ENCODE measurements at places on chromosomes 6 and 20. TPM values are rescaled to one million over a fixed set of nuclear protein-coding genes. Genes with fewer than 3 reads are reported as not detected.

WRNIP1 gene
- 21.7 TPM for total RNA-seq

GRCh38 chr6:7446619-7447325 is 57.2 kb downstream of the RIOK1 start:
- no peak for DNase-seq

DNA sequence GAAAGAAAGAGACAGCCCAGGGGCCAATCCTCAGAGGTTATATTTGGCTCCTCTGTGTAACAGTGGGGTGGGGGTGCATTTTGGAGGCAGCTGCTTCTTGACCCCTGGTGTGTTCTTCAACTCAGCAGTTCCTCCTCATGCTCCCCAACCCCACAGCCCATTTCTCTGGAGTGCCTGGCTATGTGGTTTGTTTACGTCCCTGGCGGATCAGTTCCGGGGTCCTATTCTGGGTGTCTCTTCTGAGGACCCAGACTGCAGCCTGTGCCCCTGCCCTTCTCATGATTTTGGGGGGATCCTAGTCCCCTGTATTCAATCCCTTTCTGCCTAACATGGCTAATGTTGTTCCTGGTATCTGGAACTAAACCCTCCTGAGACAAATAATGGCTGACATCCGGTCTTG is 70.5 kb upstream of the SULF2 start:
- no peak for DNase-seq

DNA sequence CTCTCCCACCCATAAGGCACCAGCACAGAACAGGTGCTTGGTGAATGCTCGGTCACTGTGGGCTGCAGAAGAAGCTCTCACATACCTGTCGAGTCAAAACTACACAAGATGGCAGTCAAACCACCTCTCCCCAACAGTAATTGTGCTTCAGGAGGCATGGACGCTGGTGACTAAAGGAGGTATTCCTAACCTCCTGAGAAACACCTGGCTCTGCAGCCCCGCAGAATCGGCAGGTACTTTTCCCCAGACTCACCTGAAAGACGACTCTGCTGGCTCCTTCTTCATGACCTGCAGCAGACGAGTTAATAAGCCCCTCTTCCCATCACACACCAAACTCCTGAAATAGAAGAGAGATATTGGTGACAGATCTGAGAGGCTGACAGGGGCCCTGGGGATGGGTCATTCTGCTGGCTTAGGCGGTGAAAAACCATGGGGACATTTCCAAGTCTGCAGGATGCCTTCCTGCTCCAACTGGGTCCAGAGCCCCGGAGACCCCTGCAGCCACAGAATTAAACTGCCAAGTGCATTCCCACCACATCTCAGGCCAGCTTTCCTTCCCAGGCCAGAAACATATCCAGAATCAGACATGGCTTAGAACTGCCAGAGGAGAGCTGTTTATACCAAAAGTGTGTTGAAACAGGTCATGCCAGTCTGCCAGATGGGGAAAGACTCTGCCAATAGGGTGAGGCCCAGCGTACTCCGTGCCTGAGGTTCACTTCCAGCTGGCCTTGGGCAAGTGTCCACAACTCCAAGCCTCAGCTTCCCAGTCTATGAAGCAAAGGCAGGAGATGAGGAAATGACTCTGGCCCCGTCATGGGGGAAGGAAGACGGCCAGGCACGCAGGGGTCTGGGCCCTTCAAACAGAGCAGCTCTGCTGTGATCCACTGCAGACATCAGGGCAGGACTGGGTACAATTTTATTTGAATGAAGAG is 53.0 kb downstream of the MYH7B start:
- DNase-seq: peak; percentile 2

TREML1 gene
- total RNA-seq: not detected

MUCL3 gene
- total RNA-seq: not detected

CLVS2 gene
- total RNA-seq: not detected

- DNase-seq: no peak
Observed at GRCh38 chr20:50272030-50272723, 81.5 kb downstream of the CEBPB start.

HDGFL1 gene
- not detected for total RNA-seq

PRKN gene
- total RNA-seq: 0.72 TPM

OR12D3 gene
- not detected for total RNA-seq

DNA sequence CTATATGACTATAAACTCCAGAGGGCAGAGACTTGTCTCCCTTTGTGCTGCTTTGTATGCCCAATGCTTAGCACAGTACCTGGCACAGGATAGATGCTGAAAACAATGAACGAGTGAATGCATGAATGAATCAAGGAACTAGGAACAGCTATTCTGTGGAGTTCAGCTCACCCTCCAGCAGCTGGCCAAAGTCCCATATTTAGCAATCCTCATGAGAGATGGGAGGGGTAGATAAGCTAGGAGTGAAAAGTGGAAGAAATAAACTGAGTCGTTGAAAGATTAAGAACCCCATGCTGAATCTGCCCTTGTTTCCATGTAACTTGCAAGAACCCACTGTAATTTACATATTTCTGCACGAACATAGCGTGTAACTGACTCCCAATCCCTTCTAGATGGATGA is 106.5 kb downstream of the MAFB start:
- DNase-seq: no peak

DNA sequence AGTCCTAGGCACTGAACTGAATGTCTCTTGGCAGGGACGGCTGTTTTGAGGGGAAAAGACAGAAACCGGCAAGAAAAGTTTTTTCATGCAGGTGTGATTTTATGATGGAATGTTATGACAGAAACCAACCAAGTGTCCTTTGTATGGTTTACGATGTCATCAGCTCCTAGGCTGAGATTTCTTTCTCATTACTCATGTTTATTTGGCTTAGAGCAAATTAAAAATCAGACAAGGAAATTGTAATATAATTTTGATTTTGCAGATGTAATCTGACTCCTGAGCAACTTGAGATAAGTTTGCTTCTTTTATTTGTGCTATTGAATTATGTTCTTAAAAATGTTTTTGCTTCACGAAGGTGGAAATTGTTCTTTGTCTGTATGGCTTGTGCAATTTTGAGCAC is 58.8 kb upstream of the MAP3K7 start:
- DNase-seq: no peak

SIRPB1 gene
- 2.0 TPM for total RNA-seq

GPLD1 gene
- total RNA-seq: 0.74 TPM

GRCh38 chr6:110852773-110853172 is 21.8 kb upstream of the AMD1 start:
- DNase-seq: no peak

DNA sequence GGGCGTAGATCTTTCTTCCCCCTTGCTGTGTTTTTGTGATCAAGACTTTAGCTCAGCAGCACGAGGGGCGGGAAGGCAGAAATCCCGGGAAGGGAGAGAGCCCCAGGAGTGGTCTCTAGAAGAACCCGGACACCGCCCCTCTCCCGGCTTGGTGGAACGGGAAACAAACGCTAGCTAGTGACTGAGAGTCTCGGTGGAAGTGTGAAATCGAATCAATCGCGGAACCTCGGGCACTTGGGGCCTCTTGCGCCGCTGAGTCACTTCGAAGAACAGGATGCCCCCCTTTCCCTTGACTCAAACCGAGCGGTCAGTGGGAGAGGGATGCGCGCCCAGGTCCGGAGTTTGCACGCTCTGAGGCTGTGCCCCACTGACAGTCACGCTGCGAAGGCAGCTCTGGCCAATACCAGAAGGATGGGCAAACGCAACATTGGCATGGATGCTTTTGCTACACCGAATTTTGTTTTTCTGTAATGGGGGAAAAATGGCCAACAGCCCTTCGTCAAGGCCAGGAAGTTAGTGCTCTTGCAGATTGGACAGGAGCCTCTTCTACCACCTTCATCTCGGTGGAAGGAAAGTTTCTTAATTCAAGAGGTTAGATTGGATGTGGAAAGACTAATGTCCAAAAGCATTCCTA is 1.6 kb upstream of the OLIG3 start:
- no peak for DNase-seq

- DNase-seq: no peak
Observed at GRCh38 chr20:33926425-33926824, 67.3 kb upstream of the RALY start.

- no peak for DNase-seq
Observed at GRCh38 chr6:165959627-165960026, 208.0 kb downstream of the TBXT start.

PRSS35 gene
- total RNA-seq: not detected

- DNase-seq: peak; percentile 24
Observed at GRCh38 chr6:52160472-52161104, 25.6 kb upstream of the IL17A start.

C6orf58 gene
- not detected for total RNA-seq

SAPCD1 gene
- 10.5 TPM for total RNA-seq

DNA sequence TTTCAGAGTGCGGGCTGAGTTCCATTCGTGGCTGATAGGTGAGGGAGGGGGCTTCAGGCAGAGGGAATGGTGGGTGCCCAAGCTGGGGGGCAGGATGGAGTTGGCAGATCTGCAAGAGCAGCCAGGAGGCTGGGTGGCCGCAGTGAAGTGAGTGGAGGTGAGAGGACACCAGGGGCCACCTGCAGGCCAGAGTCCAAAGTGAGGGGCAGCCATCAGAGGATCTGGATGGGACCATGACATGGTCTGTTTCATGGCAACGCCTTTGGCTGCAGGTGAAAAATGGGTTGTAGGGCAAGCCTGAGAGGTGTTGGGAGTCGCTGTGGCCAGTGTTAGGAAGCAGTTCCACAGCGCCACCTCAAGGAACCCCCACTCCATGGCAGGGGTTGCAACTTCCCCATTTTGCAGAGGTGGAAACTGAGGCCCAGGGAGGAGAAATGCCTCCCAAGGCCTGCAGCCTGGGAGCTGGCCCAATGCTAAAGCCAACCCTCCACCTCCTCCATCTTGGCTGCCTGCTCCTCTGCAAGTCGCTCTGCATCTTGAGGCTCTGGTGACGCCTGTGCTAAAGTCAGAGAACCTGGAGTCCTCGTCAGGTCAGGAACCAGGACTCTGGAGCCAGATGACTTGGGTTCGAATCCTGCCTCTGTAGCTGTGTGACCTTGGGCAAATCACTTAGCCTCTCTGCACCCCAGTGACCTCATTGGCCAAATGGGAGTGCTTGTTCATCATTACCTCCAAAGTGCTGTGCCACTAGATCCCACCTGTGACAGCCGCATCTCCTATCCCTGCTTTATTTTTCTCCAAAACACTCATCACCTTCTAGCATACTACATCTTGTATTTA is 153.8 kb downstream of the CEBPB start:
- DNase-seq: peak; percentile 44

FNDC1 gene
- not detected for total RNA-seq

DNA sequence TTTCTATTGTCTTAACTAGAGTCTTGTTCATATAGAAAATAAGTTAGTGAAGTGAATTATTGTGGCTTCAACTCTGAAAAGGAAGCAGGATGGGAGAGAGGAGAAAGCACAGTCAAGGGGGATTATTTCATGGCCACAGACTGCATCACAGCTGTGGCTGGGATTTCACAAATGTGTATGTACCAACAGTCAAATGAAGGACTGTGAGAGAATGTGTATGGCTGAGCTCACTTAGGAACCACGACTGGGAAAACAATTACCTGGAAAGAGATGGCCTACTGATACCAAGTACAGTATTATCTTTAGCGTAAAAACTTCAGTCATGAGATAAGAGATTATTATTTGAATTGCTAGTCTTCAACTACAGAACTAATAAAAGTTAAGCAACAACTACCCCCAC is 54.9 kb downstream of the SESN1 start:
- DNase-seq: no peak

DNA sequence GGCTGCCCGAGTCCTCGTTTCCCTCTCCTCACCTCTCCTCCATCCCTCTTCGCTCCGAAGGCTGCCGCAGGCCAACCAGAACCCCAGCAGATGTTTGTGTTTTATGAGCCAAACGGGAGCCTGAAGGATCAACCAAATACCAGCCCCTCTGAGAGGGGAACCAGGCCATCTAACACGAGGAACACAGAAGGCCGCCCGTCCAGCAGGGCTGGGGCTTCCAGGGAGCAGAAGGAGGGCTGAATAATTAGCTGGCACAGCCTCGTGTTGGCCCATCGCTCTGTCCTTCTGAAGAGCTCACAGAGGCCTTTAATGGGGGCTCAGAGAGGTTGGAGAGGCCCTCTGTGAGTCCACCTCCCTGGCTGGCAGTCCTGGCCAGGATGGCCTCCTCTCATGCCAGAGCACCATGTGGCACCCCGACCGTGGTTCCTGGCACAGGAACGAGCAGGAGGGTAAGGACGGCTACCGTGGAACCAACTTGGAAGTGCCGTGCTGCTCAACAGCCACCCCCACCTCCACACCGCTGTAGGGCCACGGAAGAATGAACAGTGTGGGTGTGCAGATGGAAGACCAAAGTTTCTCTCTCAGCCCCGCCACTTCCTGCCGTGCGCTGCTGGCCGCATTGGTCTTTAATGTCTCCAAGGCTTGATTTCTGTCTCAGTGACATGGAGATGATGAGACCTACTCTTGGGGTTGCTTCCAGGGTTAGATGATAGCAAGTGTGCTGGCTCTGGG is 155.2 kb downstream of the SCML4 start:
- DNase-seq: peak; percentile 41

- DNase-seq: no peak
Observed at GRCh38 chr6:96878143-96878542, 19.5 kb downstream of the NDUFAF4 start.

DNA sequence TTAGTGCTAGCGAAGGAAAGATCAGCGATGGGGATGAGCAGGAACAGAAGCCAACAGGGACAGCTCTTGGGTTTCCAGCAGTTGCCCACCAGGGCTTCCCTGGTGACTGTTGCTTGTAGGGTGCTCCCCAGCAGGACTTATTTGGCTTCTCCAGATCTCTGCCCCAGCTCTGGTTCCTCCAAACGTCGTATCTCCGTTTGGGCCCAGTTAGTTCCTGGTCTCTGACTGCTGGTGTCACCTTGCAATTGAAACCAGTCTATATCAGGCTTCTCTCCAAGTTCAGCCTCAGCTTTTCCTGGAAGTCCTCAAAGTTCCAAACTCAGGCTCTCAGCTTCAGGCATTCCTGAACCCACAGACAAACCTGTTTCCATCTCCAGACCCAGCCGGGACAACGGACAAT is 70.8 kb upstream of the NXT1 start:
- no peak for DNase-seq

- DNase-seq: no peak
Observed at GRCh38 chr6:12039540-12040459, 27.7 kb downstream of the HIVEP1 start.

DNA sequence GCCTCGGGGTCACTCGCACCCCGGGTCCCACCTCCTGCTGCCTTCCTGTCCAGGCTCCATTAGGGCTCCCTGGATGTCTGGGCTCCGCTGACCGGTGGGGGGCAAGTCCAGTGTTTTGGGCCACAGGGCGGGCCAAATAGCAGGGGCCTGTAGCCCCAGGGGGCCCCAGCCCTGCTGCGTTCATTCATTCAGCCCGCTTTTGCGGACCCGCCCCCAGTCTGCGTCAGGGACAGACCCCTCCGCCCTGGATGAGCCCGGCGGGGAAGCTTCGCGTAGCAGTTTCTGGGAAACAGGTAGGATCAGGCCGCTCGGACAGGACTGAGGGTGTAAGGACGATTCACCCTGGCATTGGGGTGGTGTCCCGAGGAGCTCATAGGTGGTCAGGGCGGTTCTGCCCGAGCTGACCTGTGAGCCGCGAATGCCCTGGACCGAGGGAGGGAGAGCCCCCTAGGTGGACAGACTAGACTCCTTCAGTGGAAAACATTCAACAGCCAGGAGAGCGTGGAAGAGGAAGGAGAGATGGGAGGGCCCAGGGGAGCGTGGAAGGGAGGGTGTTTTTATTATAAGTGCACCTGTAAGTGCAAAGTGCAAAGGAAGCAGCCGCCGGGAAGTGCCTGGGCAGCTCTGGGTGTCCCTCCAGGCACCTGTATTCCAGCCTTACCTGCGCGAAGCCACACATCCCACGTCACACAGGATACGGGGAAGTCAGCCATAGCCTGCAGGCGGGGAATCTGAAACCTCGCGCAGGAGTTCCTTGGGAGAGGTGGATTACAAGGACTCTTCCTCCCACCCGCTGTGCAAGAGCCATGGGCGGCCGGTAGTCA is 662 bp downstream of the ENTPD6 start:
- peak; percentile 39 for DNase-seq
